ENCODE measurements at places on chromosomes 2 and 18.

DNA sequence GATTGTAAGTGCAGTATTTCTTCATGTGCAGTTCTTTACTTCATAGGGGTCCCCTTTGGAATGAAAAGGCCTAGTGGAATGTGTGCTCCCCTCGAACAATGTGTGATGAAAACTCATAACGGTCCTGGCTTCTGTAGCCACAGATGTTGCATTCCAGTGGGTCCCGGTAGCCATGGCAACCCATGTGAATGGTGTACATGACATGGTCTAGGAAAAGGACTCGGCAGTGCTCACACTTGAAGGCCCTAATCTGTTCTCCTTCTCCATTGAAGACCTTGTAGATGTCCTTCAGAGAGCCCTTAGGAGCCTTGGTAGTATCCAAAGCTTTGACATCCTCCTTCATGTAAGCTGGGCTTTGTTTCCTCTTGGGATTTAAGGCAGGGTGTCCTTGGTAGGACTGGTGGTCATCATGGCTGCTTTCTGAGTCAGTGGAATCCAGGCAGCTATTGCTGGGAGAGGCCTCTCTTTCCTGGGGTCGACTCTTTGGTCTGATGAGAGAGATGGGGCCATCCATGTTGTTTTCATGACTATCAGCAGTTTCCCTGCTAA lies 144.0 kb downstream of the IKZF2 start:
- no peak for DNase-seq

GRCh38 chr2:207465894-207466293 lies 63.9 kb upstream of the CREB1 start:
- no peak for DNase-seq

GRCh38 chr2:84631047-84631446 lies 114.7 kb downstream of the DNAH6 start:
- no peak for DNase-seq

DNA sequence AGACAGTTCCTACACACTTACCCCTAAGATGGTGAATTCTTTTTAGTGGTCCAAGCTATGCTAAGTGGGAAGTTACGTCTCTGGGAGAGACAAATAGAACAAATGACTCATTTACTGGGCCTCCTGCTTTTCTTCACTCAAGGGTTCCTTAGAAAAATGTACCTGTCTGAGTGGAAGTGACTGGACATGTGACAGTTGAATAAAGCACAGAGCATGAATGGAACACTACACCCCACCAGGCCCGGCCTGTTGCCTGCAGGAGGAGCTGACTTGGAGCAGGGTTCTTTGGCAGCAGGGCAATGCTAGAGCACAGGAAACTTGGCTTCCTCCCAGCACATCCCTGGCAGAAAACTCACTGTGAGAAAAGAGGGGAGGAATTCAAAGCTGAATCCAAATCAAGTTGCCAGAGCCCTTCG lies 451.0 kb upstream of the SETBP1 start:
- DNase-seq: no peak

GRCh38 chr18:61764381-61764780 lies 128.4 kb downstream of the RNF152 start:
- DNase-seq: no peak

- DNase-seq: no peak
These were observed 1611.5 kb upstream of the TMEFF2 start for GRCh38 chr2:193806088-193806774.

DNA sequence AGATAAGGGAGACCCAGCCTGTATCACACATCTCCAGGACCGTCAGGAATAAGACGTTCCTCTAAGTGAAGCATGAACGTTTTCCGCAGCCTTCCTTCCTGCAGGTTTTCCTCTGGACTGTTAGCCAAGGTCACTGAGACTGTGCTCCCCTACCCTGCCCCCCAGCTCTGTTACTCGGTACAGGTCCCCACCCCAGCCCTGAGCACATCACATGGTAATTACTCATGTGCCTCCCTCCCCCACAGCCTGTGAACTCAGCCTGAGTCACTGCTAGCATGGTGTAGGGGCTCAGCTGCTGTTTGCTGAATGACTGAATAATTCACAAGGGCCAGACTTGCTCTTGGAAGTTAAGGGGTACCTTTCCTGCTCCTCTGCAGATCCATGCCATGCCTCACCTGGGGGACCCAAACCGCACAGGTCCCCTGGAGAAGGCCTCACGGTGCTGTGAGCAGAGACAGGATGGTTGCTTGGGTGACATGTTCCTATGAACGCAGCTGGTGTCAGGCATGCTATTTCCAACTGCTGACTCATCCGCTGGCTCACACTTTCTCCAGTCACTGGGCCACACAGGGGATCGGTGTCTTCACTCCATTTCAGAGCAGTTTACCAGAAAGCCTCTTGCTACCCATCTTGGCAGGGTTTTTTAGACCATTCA lies 88.2 kb downstream of the PLB1 start:
- DNase-seq: no peak

Measured in NCI-H2107 (cell line).